ENCODE measurements at places on chromosomes 7 and 10. TPM values are rescaled to one million over a fixed set of nuclear protein-coding genes. Genes with fewer than 3 reads are reported as not detected.

- DNase-seq = no peak
These were observed 192.2 kb upstream of the TBX20 start for GRCh38 chr7:35446091-35446490.

DNA sequence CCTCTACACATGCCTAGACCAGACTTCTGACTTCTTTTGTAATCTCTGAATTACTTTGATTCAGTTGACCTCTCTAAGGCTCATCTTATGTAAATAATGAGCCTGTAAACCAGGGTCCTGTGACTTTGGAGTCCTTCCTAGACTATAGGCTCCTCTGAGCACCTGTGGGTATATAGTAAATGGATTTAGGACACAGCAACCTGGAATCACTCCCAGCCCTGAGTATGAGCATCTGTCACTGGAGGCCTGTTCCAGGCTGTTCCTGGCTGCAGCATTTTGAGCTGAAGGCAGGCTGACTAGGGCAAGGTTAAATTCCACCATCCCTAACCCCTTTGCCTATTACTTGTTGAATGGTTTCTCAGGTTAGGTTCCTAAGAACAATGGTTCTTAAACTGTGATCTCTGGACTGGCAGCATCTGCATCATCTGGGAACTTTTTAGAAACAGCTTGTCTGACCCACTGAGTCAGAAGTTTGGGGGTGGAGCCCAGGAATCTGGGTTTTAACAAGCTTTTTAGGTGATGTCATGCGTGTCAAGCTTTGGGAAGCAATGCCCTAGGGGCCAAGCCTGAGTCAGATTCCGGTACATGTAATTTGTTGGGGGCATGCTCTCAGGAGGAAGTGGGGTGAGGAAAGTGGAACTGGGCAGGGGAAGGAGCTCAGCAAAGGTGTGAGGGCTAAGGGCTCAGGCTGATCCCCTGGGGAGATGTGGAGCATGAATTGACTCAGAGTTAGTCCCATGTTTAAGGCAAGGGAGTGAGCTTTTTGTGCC lies 28.2 kb downstream of the MINDY4 start:
- DNase-seq = no peak

- DNase-seq = no peak
These were observed 50.4 kb downstream of the CFAP46 start for GRCh38 chr10:132892004-132892403.

The TUBB8 gene
- not detected for total RNA-seq

The CH25H gene
- total RNA-seq = not detected

Data from natural killer cell treated with Interleukin-12 subunit alpha and Interleukin-12 subunit beta and Interleukin-15 and Interleukin-18, amount 100 ng/mL, for 72 hours (primary cell).